M059J (cell line): ENCODE measurements at places on chromosomes 5 and 9. TPM values are rescaled to one million over a fixed set of nuclear protein-coding genes. Genes with fewer than 3 reads are reported as not detected.

The KIAA0825 gene
- 0.32 and 0.49 TPM in 2 replicates for total RNA-seq

The PAEP gene
- not detected in 2 replicates for total RNA-seq

The PIP5KL1 gene
- 1.6 TPM in 1 of 2 replicates, not detected in the other for total RNA-seq

The CAPSL gene
- 0.37 and 0.62 TPM in 2 replicates for total RNA-seq

The TBC1D9B gene
- total RNA-seq, result 43.5 and 62.4 TPM in 2 replicates

The GLDC gene
- 0.39 and 1.1 TPM in 2 replicates for total RNA-seq

The SRP19 gene
- 110 and 166 TPM in 2 replicates for total RNA-seq

The CDHR2 gene
- total RNA-seq, result not detected in 2 replicates

The PRRT1B gene
- total RNA-seq, result not detected in 2 replicates

The JMY gene
- 3.2 and 4.9 TPM in 2 replicates for total RNA-seq

The SGCD gene
- total RNA-seq, result 0.49 and 1.7 TPM in 2 replicates

The SLC34A1 gene
- 0.02 TPM in 1 of 2 replicates, not detected in the other for total RNA-seq

The ARRDC1 gene
- 29.1 and 31.7 TPM in 2 replicates for total RNA-seq

The NUTM2G gene
- not detected in 2 replicates for total RNA-seq

The C9orf50 gene
- total RNA-seq, result 0.10 TPM in 1 of 2 replicates, not detected in the other

The ZNF883 gene
- 7.3 and 8.1 TPM in 2 replicates for total RNA-seq

The TAL2 gene
- total RNA-seq, result not detected in 2 replicates

The BHMT gene
- total RNA-seq, result not detected in 2 replicates

The LCN9 gene
- total RNA-seq, result not detected in 2 replicates

The LRRTM2 gene
- not detected in 2 replicates for total RNA-seq

The CD72 gene
- total RNA-seq, result 0.05 and 4.1 TPM in 2 replicates

The PCDHB2 gene
- total RNA-seq, result 0.32 and 2.1 TPM in 2 replicates

The OGN gene
- total RNA-seq, result not detected in 2 replicates

The NR2F1 gene
- total RNA-seq, result 36.3 and 67.9 TPM in 2 replicates

The TYRP1 gene
- total RNA-seq, result 13.4 and 14.1 TPM in 2 replicates

The IRGM gene
- total RNA-seq, result not detected in 2 replicates

The EDIL3 gene
- 73.0 and 109 TPM in 2 replicates for total RNA-seq

The GGTA1 gene
- total RNA-seq, result not detected in 2 replicates

The GPR150 gene
- total RNA-seq, result 0.34 and 2.4 TPM in 2 replicates

The CATSPER3 gene
- not detected in 2 replicates for total RNA-seq

The FBP2 gene
- not detected in 2 replicates for total RNA-seq

The SLC25A2 gene
- 0.05 TPM in 1 of 2 replicates, not detected in the other for total RNA-seq
